ENCODE measurements at places on chromosomes 2 and 18.

DNA sequence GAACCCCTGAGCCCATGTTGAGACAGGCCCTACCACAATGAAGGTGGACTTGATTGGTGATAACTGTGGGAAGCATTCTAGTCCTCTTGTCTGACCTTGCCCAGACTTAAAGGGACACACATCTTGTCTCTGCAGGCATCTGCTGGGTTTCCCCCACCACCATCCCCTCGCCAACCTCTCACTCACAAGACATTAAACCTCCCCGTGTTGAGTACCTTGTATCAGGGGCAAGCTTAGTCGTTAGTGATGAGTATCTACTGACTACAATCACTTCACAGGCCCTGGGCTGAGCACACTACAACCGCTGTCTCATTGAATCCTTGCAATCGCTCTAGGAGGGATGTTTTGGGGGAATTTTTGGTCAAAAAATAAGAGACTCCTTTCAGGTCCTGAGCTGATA lies 86.0 kb downstream of the ICOS start:
- no peak for DNase-seq

DNA sequence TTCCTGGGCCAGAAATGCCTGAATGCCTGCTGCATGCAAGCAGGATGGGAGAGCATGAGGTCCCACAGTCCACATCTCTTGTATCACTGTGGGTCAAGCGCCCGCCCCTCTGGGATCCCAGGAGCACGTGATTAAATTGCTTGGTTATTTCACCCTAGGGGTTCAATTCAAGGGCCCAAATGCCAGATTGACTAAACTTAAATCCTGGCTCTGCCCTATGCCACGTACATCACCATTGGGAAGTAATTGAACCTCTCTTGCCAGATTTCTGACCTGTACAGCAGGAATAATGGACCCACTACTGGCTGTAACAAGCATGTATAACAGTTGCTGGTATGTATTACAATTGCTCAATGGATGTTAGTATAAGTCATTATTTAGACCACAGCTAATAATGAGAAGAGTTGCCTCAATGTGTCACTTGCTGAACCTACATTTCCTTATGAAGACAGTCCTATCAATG lies 19.9 kb downstream of the FHL2 start:
- DNase-seq = no peak

GRCh38 chr2:105754011-105754410 lies 9.3 kb downstream of the NCK2 start:
- DNase-seq = peak; percentile 90

DNA sequence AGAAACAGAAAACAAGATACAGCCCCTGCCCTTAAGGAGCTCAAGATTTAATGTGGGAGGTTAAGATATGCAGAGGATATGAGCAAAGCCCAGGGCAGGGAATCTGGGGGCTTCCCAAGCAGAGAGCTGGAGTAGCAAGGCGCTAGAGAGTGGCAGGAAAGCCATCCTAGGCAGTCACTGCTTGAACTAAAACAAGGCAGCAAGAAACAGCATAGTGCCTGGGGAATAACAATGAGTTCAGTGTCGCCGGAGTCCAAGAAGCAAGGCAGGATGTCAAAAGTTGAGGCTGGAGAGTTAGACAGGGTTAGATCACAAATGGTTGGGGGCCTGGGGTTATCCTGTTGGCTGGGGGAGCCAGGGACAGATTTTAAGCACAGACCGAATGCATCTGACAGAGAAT lies 24.6 kb downstream of the CDH2 start:
- no peak for DNase-seq

- no peak for DNase-seq
Measured at GRCh38 chr2:178309541-178309940, 115.2 kb downstream of the OSBPL6 start.

DNA sequence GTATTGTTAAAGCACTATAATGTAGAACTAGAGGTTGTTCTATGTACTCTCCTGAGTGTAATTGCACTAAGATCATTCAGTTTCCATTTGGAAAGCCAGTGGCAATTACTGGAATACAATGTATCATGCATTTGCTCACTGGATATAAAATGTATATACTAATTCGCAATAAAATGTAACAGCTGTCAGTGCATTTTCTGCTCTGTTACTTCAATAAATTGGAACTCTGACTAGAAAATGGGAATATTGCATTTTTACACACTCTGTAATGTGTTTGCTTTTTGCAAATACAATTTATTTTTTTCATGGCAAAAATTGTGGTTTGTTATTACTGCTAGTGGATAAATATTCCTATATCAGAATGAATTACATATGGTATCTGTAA lies 893.8 kb upstream of the POU3F3 start:
- no peak for DNase-seq

DNA sequence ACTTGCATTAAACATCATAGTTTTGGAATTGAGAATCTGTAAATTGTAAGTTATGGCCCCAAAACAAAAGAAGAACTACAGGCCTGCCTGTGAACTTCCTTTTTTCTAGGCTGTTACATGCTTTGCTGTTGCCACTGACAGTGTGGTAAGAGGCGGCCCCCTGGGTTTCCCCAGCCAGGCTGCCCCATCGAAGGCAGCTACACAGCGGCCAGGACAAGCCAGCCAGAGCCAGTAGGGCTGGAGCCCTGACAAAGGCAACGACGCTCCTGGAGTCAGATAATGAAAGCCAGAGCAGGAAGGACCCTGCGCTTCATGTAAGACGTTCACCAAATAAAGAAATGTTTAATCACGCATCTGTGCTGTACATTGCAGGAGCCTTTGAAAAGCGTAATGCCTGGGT lies 55.0 kb downstream of the ANKRD44 start:
- DNase-seq = peak; percentile 86

DNA sequence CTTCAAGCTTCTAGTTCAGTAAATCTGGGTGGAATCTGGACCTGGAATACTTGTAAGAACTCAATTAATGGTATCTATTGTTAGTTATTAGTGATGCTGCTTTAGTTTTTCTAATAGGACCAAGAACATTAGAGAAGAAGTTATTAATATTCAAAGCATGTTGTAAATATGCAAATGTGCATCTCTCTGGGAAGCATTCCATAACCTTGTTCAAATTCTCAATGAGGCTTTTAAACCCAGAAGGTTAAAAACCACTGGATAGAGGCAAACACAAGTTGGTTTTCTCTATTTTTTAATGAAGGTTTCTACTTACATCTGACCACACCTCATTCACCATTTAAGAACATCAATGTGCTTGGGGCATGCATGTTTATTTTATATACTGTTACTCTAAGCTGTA lies 16.1 kb upstream of the ACVR1C start:
- no peak for DNase-seq

- no peak for DNase-seq
Measured at GRCh38 chr2:8121022-8121825, 560.6 kb upstream of the ID2 start.

- no peak for DNase-seq
Measured at GRCh38 chr2:132477962-132478361, 61.4 kb downstream of the GPR39 start.

DNA sequence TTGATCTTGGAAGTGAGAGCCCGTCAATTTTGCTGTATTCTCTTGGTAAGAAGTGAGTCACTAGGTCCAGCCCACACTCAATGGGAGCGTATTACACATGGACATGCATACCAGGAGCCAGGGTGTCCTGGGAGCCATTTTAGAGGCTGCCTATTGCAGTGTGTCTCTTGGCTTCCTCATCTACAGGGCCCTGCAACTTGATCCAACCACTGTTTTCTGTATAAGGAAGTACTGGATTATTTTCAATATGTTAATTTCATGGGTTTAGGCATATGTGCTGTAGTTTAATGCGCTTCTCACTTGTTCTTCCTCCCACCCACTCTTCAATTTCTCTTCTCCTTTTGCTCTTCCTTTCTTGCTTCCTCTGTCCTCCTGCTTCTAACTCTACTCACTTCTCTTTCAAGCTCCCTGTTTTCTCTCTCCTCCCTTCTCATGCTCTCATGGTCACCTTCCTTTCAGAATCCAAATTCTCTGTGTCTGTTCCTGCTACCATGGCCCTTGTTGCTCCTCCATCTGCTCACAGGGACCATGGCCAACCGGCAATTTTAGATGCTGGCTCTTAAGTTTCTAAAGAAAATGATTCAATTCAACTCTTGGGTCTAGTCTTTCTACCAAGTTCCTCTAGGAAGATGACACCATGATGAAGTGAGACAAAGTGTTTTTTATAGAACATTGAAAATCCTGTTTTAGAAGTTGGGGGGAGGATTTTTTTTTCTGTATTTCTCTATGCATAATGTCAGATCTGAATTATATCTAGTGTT lies 152.0 kb upstream of the ZEB2 start:
- DNase-seq = no peak

DNA sequence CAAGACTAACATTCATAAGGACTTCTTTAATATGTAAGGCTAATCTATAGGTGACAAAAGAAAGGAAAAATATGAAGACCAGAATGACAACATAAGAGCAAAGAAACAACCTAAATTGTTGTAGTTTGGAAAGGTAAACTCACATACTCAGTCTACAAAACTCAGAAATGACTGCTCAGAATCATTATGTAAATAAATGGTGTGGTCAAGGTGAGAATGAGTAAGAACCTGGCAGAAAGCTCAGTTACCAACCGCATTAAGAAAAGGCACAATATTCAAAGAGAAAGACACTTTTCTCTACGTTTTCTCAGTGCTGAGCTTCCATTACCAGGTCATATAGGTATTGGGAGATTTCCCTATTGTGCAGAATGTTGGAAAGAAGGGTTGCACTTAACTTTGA lies 15.8 kb downstream of the ATF2 start:
- DNase-seq = no peak

GRCh38 chr2:207395535-207396251 lies 134.1 kb upstream of the CREB1 start:
- DNase-seq = no peak

DNA sequence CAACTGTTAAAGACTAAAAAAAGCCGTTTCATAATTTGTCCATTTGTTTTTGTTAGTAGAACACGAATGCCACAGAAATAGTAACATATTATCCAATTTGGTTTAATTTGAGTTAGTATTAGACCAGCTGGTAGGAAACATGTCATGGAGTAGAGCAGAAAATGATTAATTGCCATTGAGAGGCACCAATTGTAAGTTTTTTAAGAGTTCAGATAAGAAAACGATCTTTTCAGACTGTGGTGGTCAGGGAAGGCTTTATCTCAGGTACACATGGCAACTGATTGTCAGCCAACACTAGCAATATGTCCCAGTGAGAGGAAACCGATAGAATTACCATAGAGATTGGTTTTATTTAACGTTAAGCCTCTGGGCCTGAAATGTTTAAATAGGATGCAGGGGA lies 438.2 kb upstream of the MAP2 start:
- DNase-seq = no peak

DNA sequence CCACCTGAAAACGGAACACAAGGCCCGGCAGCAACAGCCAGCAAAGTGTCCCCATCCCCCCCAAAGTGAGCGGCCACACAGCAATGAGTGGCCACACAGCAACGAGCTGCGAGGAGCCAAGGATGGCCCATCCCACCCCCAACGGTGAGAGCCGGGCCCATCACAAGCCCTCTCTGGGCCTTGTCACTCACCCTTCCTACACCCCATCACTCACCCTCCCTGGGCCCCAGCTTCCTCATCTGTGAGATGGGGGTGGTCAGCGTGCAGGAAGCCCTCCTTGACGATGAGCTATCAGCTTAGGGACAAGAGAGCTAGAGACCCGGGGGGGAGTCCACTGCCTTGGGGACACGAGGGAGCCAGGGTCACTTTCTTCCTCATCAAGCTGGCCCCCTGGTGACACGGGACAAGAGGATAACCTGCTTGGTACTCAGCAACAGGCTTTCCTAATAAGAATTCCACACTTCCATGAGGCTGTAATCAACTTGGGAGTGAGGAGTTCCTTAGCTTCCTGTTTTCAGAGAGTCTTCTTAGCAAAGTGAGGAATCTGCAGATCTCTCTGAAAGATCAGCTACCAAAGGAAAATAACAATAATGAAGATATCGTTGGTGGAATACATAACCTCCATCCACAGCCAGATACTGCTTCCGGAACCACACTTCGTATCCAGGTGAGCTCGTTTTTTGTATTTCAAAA lies 92.8 kb downstream of the HDAC4 start:
- DNase-seq = no peak

GRCh38 chr2:240604291-240604938 lies 17.9 kb downstream of the CAPN10 start:
- no peak for DNase-seq

DNA sequence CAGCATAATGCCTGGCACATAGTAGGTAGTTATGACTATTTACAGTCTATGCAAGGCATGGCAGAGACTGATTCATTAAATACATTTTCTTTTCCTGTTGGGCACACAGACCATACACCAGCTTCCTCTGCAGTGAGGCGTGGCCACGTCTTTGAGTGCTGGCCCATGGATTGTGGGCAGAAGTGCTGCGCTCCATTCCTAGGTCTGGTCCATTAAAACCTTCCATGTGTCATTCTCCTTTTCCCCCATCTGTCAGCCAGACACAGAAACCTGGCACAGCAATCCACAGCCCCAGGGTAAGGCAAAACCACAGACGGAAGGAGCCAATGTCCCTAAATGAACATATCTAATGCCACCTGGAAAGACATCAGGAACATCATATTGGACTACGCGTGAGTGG lies 141.9 kb downstream of the TTC32 start:
- no peak for DNase-seq

DNA sequence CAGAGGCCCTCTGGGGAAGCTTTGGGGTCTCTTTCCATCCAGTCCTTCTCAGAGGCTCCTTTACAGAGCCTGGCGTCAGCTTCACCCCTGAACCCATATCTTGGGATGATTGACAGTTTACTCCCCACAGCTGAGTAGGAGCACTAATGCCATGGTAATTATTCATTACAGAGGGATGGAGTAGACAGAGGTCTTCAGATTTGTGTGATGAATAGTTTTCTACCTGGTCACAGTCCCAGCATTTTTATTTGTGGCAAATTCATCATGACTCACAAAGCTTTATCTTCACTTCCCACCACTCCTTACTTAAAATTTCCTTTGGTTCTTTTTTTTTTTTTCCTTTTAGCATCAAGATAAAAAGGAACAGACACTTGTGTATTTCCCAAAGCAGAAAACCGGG lies 104.2 kb downstream of the CCDC85A start:
- no peak for DNase-seq

DNA sequence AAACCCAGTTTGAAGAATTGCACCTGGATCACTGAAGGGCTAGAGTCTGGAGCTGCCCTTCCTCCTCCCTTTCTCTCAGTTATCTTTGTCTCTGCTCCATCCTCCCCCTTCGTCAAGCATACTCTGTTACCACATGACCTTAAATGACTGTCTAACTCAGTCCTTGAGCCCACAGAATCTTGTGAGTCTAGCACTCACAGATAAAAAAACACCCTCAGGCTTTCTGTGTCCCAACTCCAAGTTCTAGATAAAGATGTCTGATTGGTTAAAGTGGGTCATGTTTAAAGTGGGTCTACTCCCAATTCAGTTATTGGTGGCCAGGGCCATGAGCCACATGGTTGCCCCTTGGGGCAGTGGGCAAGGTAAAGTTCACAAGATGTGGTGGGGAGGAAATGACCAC lies 53.5 kb upstream of the CYP1B1 start:
- no peak for DNase-seq

- no peak for DNase-seq
Measured at GRCh38 chr18:28062443-28062842, 114.5 kb downstream of the CDH2 start.

GRCh38 chr2:82730811-82731210 lies 1728.3 kb downstream of the SUCLG1 start:
- no peak for DNase-seq

- DNase-seq = peak; percentile 6
Measured at GRCh38 chr2:9333591-9334171, 89.6 kb downstream of the ITGB1BP1 start.

Measured in CD4-positive, alpha-beta T cell treated with Interleukin-21 for 1 hour (primary cell).